Esophagus squamous epithelium (tissue), 5 donors: ENCODE measurements at places on chromosomes 7 and 10.

DNA sequence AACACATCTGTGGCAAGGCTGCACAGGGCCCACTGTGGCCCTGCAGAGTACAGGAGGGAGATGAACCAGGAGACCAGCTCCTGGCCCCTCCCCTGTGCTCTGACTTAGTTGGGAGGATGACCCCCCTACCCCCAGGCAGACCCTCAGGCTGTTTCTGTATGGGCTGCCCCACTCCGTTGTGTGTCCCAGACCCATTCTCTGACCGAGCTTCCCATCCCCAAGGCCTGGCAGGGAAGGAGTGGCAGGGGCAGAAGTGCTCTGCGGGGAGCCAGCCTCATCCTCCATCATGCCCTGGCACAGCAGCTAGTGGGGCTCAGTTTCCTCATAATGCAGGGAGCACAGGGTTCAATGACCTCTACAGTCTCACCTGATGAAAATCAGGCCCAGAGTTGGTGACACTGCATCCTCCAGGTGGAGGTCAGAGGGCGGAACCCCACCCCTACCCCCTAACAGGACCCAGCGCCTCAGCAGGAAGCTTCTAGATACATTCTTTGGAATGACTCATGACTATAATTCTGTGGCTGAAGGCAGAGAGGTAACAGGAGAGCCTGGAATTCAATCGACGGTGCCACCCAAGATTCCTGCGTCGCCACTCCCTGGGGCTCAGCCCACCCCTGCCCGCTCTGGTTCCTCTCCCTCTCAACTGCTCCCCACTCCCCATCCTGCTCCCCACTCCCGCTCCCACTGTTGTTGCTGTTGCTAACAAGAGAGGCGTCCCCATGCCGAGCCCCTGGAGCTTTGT is 18.2 kb downstream of the PODXL start:
- peak overlapping the region; percentile 69 for H3K27ac ChIP-seq
- no peaks in the 10 kb centered on the region for H3K27me3 ChIP-seq
- DNase-seq: no peak
- H3K4me1 ChIP-seq: peaks cover 8% of the 10 kb centered on the region
- no peak overlapping the region for H3K4me3 ChIP-seq

- H3K27ac ChIP-seq: no peak overlapping the region
- DNase-seq: no peak
- H3K4me1 ChIP-seq: peaks cover 5% of the 10 kb centered on the region
- H3K36me3 ChIP-seq: no peaks in the 10 kb centered on the region
- H3K4me3 ChIP-seq: no peak overlapping the region
- no peaks in the 10 kb centered on the region for H3K27me3 ChIP-seq
Measured at GRCh38 chr10:123926401-123927264, 35.0 kb upstream of the CPXM2 start.

DNA sequence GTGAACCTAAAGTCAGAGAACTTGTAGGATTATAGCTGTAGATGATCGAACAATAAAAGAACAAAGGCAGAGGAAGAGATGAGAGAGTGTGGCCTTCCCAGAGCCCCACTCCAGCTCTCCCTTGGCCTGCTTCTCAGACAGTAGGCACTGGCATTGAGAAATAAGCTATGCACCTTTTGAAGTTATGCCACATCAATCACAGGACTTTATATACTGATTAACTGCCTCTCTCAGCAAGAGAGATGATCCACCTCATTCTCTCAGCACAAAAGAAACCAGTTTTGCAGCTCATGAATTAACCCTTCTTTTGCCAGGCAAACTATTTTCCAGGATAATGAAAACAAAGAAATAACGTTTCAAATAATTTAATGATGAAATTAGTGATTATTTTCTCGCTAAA is 22.0 kb upstream of the CTTNBP2 start:
- H3K27ac ChIP-seq: no peak overlapping the region
- DNase-seq: no peak
- no peaks in the 10 kb centered on the region for H3K27me3 ChIP-seq
- peaks cover 31% of the 10 kb centered on the region for H3K4me1 ChIP-seq

GRCh38 chr10:17548770-17549169 is 68.4 kb downstream of the HACD1 start:
- H3K27me3 ChIP-seq: no peaks in the 10 kb centered on the region
- no peak for DNase-seq
- H3K4me3 ChIP-seq: no peak overlapping the region
- H3K4me1 ChIP-seq: no peaks in the 10 kb centered on the region
- no peak overlapping the region for H3K27ac ChIP-seq
- no peaks in the 10 kb centered on the region for H3K36me3 ChIP-seq

GRCh38 chr7:12389089-12389700 is 14.5 kb downstream of the VWDE start:
- no peak for DNase-seq
- H3K27me3 ChIP-seq: no peaks in the 10 kb centered on the region
- H3K27ac ChIP-seq: no peak overlapping the region
- H3K4me1 ChIP-seq: peaks cover 5% of the 10 kb centered on the region
